ENCODE measurements at places on chromosomes 4 and X.
A peak's percentile ranks its signal among the peaks of the same experiment; 100 is the strongest.

- H3K4me1 ChIP-seq, result no peaks in the 10 kb centered on the region
- no peak for DNase-seq
- H3K27ac ChIP-seq, result no peak overlapping the region
- H3K4me3 ChIP-seq, result no peak overlapping the region
- H3K36me3 ChIP-seq, result no peaks in the 10 kb centered on the region
These were observed 61.0 kb downstream of the BEX3 start for GRCh38 chrX:103437147-103437873.

DNA sequence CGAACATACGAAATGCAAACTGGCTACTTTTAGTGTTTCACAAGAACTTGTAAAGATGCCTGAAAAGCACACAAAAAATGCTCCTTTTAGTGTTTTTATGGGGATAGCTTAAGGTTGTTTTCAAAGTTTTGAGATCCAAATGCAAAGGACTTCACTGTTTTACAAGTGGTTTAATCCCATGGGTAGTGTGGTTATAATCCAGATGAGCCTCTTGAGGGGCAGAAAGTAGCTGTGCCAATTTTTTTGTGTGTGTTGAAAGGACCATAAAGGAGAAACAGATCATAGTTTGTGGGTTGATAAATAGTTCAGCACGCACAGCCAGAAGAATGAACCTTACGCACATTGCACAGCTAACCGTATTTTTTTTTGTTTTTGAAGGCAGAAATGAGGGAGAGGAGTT is 126.9 kb upstream of the GIMD1 start:
- no peaks in the 10 kb centered on the region for H3K36me3 ChIP-seq
- no peak overlapping the region for H3K27ac ChIP-seq
- H3K4me1 ChIP-seq, result no peaks in the 10 kb centered on the region
- no peak for DNase-seq

DNA sequence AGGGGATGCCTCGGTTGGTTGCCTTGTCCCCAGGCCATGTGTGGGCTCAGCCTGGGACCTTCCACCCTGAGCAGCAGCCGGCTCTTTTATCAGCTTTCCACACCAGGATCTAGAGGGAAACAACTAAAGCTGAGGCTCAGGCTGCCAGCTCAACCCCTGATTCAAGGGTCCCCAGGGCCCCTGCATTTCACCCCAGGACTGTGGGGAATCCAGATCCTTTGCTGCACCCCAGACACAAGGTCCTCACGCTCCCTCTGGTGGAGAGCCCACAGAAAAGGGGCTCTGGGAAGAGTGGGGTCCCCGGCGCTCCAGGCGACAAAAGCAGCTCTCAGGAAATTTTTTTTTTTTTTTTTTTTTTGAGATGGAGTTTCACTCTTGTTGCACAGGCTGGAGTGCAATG is 64.3 kb downstream of the ZFYVE28 start:
- H3K4me3 ChIP-seq, result no peak overlapping the region
- no peaks in the 10 kb centered on the region for H3K4me1 ChIP-seq
- no peak overlapping the region for H3K27ac ChIP-seq
- H3K27me3 ChIP-seq, result no peaks in the 10 kb centered on the region
- DNase-seq, result no peak

DNA sequence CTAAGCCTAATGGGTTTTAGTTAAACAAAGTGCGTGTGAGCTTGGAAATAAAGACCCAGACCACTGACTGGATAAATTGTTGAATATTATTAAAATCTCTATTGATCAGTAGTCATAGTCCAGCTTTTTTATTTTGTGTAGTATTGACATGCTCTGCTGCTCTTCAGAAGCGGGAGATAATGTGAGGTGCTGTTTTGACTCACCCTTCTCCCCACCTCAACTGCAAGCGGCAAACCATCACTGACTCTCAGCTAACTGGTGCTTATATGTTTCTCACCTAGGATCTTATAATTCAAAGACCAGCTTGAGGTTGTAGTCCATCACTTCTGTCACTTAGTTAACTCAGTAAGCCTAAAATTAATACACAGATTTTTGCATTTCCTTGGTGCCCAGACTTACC is 72.2 kb downstream of the COMMD8 start:
- no peaks in the 10 kb centered on the region for H3K4me1 ChIP-seq
- no peak overlapping the region for H3K27ac ChIP-seq
- no peaks in the 10 kb centered on the region for H3K27me3 ChIP-seq
- H3K36me3 ChIP-seq, result no peaks in the 10 kb centered on the region

DNA sequence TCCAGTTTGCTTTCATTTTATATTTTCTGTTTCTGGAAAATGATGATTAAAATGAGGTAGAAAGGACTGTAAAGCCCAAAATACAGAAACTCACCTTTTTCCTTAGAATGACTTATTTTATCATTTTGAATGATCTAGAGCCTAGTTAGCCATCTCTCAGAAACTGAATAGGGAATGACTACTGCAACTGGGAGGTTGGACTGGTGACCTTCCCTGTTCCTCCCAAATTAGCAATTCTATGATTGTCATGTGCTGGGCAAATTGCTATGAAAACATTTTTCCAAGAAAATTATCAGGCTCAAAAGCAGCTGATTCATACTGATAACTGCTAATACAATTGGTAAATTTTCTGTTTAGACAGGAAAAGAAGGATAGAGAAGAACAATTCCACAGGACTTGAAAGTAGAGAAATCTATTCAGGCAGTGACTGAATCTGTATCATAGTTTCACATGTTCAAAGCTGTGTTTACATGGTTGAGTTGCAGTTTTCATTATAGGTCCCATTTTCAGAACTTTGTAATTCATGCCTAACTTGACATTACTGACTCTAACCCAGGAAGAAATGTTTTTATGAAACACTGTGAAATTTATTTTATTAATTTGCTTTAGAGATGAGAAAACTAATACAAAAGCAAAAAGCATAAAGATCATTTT is 43.4 kb upstream of the SEC24B start:
- no peak for DNase-seq
- no peak overlapping the region for H3K4me3 ChIP-seq
- H3K4me1 ChIP-seq, result no peaks in the 10 kb centered on the region
- H3K36me3 ChIP-seq, result no peaks in the 10 kb centered on the region

DNA sequence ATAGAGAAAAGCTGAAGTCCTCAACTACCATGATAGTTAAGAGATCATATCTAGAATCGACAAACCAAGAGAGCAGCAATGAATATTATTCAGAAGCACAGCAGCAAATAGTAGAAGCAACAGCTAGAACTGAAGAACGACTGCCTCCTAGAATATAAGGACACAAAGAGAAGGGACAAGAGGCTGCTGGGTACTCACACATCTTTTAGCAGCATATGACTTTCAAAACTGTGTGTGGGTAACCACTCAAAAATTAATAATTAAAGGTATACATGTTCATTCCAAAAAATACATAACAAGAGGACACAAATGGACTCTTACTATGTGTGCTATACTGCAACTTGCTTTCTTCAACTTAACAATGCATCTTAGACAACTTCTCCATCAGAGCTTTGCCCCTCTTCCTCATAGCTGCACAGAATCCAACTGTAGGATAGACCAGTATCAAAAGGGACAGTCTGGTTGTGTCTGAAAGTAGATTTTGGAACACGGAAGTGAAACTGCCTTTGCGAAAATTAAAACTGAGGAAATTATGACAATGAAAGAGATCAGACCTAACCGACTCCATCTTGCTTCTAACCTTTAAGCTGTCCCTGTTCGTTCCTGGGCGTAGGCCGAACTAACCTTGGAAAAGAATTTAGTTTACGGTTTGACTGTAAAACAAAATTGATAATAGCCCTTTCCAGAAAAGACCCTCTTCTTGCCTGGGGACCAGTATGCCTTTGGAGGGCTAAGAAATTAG is 125.7 kb downstream of the SH3KBP1 start:
- no peak overlapping the region for H3K27ac ChIP-seq
- H3K4me1 ChIP-seq, result no peaks in the 10 kb centered on the region
- H3K36me3 ChIP-seq, result no peaks in the 10 kb centered on the region
- H3K27me3 ChIP-seq, result no peaks in the 10 kb centered on the region
- H3K4me3 ChIP-seq, result no peak overlapping the region
- no peak for DNase-seq

DNA sequence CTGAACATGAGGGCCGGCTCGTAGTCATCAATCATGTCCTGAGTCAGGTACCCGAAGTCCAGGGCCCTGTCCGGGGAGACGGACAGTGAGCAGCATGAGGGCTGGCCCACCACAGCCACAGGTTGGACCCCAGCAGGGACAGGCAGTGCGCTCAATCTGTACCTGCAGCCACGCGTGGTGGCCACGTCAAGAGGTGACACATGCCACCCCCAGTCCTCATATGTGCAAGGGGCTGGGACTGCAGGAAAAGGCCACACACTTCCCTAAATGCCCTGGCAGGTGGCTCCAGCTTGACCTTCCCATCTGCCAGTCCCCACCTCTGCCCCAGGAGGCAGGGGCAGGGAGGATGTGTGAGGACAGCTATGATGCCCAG is 73.8 kb upstream of the MXD4 start:
- H3K36me3 ChIP-seq, result peaks cover 21% of the 10 kb centered on the region
- no peak overlapping the region for H3K4me3 ChIP-seq
- no peaks in the 10 kb centered on the region for H3K27me3 ChIP-seq
- no peak overlapping the region for H3K27ac ChIP-seq

GRCh38 chrX:148804579-148805355 is 304.4 kb downstream of the AFF2 start:
- H3K27ac ChIP-seq, result no peak overlapping the region
- H3K4me1 ChIP-seq, result no peaks in the 10 kb centered on the region
- DNase-seq, result no peak

GRCh38 chr4:85448906-85449890 is 25.8 kb upstream of the ARHGAP24 start:
- H3K4me3 ChIP-seq, result no peak overlapping the region
- no peak overlapping the region for H3K27ac ChIP-seq
- DNase-seq, result no peak
- no peaks in the 10 kb centered on the region for H3K4me1 ChIP-seq
- no peaks in the 10 kb centered on the region for H3K36me3 ChIP-seq

- H3K27me3 ChIP-seq, result no peaks in the 10 kb centered on the region
- H3K4me1 ChIP-seq, result no peaks in the 10 kb centered on the region
- H3K27ac ChIP-seq, result no peak overlapping the region
- no peak overlapping the region for H3K4me3 ChIP-seq
- no peak for DNase-seq
- no peaks in the 10 kb centered on the region for H3K36me3 ChIP-seq
These were observed 104.4 kb upstream of the SCML1 start for GRCh38 chrX:17632942-17633341.

GRCh38 chr4:63663870-63664269 is 745.4 kb downstream of the TECRL start:
- H3K36me3 ChIP-seq, result no peaks in the 10 kb centered on the region
- no peaks in the 10 kb centered on the region for H3K4me1 ChIP-seq
- H3K27ac ChIP-seq, result no peak overlapping the region
- no peak overlapping the region for H3K4me3 ChIP-seq
- H3K27me3 ChIP-seq, result no peaks in the 10 kb centered on the region

GRCh38 chr4:182126603-182127002 is 116.6 kb upstream of the TENM3 start:
- DNase-seq, result no peak
- H3K4me1 ChIP-seq, result no peaks in the 10 kb centered on the region
- H3K4me3 ChIP-seq, result no peak overlapping the region
- no peaks in the 10 kb centered on the region for H3K27me3 ChIP-seq
- no peaks in the 10 kb centered on the region for H3K36me3 ChIP-seq

- no peak overlapping the region for H3K27ac ChIP-seq
- H3K27me3 ChIP-seq, result no peaks in the 10 kb centered on the region
- no peak for DNase-seq
- no peak overlapping the region for H3K4me3 ChIP-seq
- H3K4me1 ChIP-seq, result no peaks in the 10 kb centered on the region
These were observed 245.1 kb upstream of the ETNPPL start for GRCh38 chr4:109007976-109008375.

GRCh38 chrX:33385546-33385945 is 174.2 kb upstream of the DMD start:
- H3K27ac ChIP-seq, result no peak overlapping the region
- no peaks in the 10 kb centered on the region for H3K27me3 ChIP-seq
- DNase-seq, result no peak
- no peaks in the 10 kb centered on the region for H3K36me3 ChIP-seq

- no peaks in the 10 kb centered on the region for H3K36me3 ChIP-seq
- no peak overlapping the region for H3K27ac ChIP-seq
- DNase-seq, result no peak
- no peak overlapping the region for H3K4me3 ChIP-seq
- no peaks in the 10 kb centered on the region for H3K4me1 ChIP-seq
These were observed 94.4 kb upstream of the TTC29 start for GRCh38 chr4:147039976-147040575.

- H3K4me1 ChIP-seq, result peaks cover 27% of the 10 kb centered on the region
- peaks cover 7% of the 10 kb centered on the region for H3K36me3 ChIP-seq
- H3K27me3 ChIP-seq, result no peaks in the 10 kb centered on the region
- peak overlapping the region; percentile 95 for H3K27ac ChIP-seq
- peak overlapping the region; percentile 11 for H3K4me3 ChIP-seq
- no peak for DNase-seq
These were observed 2.0 kb downstream of the ANTXR2 start for GRCh38 chr4:80070880-80071603.

- no peaks in the 10 kb centered on the region for H3K36me3 ChIP-seq
- no peak overlapping the region for H3K27ac ChIP-seq
- H3K4me3 ChIP-seq, result no peak overlapping the region
- no peaks in the 10 kb centered on the region for H3K4me1 ChIP-seq
These were observed 100.8 kb downstream of the SPIN4 start for GRCh38 chrX:63250253-63250868.

- H3K4me1 ChIP-seq, result no peaks in the 10 kb centered on the region
- H3K27ac ChIP-seq, result no peak overlapping the region
- no peak for DNase-seq
- no peaks in the 10 kb centered on the region for H3K27me3 ChIP-seq
These were observed 11.3 kb upstream of the KIAA0232 start for GRCh38 chr4:6771229-6771671.

- no peak overlapping the region for H3K4me3 ChIP-seq
- no peaks in the 10 kb centered on the region for H3K27me3 ChIP-seq
- no peaks in the 10 kb centered on the region for H3K36me3 ChIP-seq
- no peak for DNase-seq
- H3K27ac ChIP-seq, result no peak overlapping the region
These were observed 84.5 kb upstream of the DKK2 start for GRCh38 chr4:107120661-107121060.

GRCh38 chrX:50594788-50595187 is 124.2 kb upstream of the DGKK start:
- no peak overlapping the region for H3K27ac ChIP-seq
- H3K4me1 ChIP-seq, result no peaks in the 10 kb centered on the region

- no peaks in the 10 kb centered on the region for H3K27me3 ChIP-seq
- H3K27ac ChIP-seq, result no peak overlapping the region
- H3K36me3 ChIP-seq, result no peaks in the 10 kb centered on the region
- no peak for DNase-seq
- H3K4me3 ChIP-seq, result no peak overlapping the region
- no peaks in the 10 kb centered on the region for H3K4me1 ChIP-seq
These were observed 222.6 kb upstream of the PPARGC1A start for GRCh38 chr4:24112466-24112865.

All from upper lobe of left lung (tissue), 6 donors.